ENCODE measurements at places on chromosomes 16 and 17. TPM values are rescaled to one million over a fixed set of nuclear protein-coding genes. Genes with fewer than 3 reads are reported as not detected.

- peaks cover 3% of the 10 kb centered on the region for H3K4me1 ChIP-seq
- no peak overlapping the region for H3K4me3 ChIP-seq
- no peak overlapping the region for H3K27ac ChIP-seq
These were observed 169.7 kb downstream of the CDH11 start for GRCh38 chr16:64952177-64952576.

- H3K27ac ChIP-seq = peak overlapping the region; percentile 95
- peak overlapping the region; percentile 87 for H3K4me3 ChIP-seq
- no peaks in the 10 kb centered on the region for H3K36me3 ChIP-seq
These were observed 55.8 kb upstream of the GSE1 start for GRCh38 chr16:85557083-85557970.

ABCC11 gene
- total RNA-seq = not detected

TENT4B gene
- total RNA-seq = 13.3 TPM

GRCh38 chr17:54968988-54969332, 395 bp downstream of the STXBP4 start:
- DNase-seq = no peak
- H3K4me1 ChIP-seq = peaks cover 26% of the 10 kb centered on the region
- peak overlapping the region; percentile 92 for H3K4me3 ChIP-seq
- H3K36me3 ChIP-seq = peaks cover 6% of the 10 kb centered on the region
- peak overlapping the region; percentile 84 for H3K27ac ChIP-seq

- no peak overlapping the region for H3K4me3 ChIP-seq
- H3K4me1 ChIP-seq = peaks cover 15% of the 10 kb centered on the region
- DNase-seq = no peak
- no peaks in the 10 kb centered on the region for H3K27me3 ChIP-seq
These were observed 56.5 kb upstream of the ERN1 start for GRCh38 chr17:64186171-64187092.

DNA sequence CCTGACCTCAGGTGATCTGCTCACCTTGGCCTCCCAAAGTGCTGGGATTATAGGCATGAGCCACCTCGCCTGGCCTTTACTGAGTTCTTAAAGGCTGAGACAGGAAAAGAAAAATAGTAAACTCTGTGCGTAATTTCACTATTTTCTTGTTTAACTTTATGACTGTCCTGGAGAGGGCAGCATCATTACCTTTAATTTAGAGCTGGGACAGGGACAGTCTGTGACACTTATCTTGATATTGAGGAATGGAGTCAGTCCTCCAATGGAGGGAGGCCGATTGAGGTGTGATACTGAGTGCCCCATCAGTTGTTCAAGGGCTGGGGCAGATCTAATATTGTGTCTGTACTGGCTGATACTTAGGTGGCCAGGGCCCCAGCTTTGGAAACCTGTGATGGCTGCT, 21.5 kb upstream of the SPN start:
- no peaks in the 10 kb centered on the region for H3K4me1 ChIP-seq
- H3K4me3 ChIP-seq = no peak overlapping the region
- H3K27ac ChIP-seq = no peak overlapping the region
- H3K36me3 ChIP-seq = no peaks in the 10 kb centered on the region
- DNase-seq = no peak
- no peaks in the 10 kb centered on the region for H3K27me3 ChIP-seq

- H3K4me1 ChIP-seq = peaks cover 24% of the 10 kb centered on the region
- H3K27ac ChIP-seq = no peak overlapping the region
- DNase-seq = no peak
- no peak overlapping the region for H3K4me3 ChIP-seq
These were observed 85.4 kb downstream of the IRF8 start for GRCh38 chr16:85984231-85984880.

DNA sequence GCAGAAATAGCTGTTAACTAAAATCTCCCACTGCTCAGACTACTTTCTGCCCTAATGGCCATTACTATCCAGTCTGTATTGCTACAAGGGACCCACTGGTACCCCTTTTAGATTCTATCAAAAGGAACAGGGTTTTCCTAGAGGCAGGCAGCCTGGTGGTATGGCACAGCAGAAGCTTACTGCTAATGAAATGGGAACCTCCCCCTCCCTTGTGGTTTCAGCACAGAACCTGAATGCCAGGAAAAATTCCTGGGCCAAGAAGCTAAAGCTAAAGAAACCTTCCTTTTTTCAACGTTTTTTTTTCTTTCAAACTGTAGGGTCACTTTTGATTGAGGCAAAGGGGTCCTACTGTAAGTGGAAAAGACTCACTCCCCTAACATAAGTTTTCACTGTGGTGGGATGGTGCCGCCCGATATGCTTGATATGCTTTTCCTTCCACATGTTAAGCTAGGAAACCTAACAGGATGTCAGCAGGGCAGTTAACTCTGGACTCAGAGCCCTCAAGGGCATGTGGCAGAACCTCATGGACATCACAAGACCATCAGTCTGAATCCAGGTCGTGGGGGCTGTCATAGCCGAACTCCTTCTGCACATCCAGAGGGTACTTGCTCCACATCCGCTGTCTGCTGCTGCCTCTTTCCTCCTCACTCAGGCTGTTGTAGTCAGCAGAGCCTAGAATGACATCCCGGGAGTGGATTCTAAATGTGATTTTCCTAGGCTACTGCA, 9.8 kb downstream of the SLC7A6OS start:
- H3K27me3 ChIP-seq = no peaks in the 10 kb centered on the region
- H3K4me3 ChIP-seq = no peak overlapping the region
- H3K4me1 ChIP-seq = no peaks in the 10 kb centered on the region

GRCh38 chr16:85166699-85167588, 54.7 kb upstream of the CIBAR2 start:
- peaks cover 27% of the 10 kb centered on the region for H3K4me1 ChIP-seq
- no peaks in the 10 kb centered on the region for H3K36me3 ChIP-seq
- no peak overlapping the region for H3K27ac ChIP-seq
- H3K4me3 ChIP-seq = no peak overlapping the region

USP7 gene
- 87.5 TPM for total RNA-seq

DNA sequence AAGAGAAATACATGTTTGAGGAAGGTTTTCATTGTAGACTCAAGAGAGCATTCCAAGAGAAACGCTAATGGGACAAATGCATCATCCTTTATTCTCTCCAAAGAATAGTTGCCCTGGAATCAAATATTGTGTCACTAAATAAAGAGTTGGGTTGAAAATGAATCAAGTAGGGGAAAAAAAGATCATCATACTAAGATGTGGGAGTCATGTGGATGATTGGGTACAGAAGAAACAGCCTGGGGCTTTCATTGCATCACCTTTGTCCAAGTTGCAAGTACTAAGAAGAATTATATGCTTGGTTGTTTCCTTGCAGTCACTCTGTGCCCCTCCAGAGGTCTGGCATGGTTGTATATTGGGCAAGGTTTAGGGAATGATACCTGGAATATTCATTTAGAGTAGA, 658.9 kb downstream of the TOX3 start:
- no peaks in the 10 kb centered on the region for H3K4me1 ChIP-seq
- no peaks in the 10 kb centered on the region for H3K27me3 ChIP-seq
- no peak for DNase-seq
- no peak overlapping the region for H3K4me3 ChIP-seq
- H3K27ac ChIP-seq = no peak overlapping the region

DNA sequence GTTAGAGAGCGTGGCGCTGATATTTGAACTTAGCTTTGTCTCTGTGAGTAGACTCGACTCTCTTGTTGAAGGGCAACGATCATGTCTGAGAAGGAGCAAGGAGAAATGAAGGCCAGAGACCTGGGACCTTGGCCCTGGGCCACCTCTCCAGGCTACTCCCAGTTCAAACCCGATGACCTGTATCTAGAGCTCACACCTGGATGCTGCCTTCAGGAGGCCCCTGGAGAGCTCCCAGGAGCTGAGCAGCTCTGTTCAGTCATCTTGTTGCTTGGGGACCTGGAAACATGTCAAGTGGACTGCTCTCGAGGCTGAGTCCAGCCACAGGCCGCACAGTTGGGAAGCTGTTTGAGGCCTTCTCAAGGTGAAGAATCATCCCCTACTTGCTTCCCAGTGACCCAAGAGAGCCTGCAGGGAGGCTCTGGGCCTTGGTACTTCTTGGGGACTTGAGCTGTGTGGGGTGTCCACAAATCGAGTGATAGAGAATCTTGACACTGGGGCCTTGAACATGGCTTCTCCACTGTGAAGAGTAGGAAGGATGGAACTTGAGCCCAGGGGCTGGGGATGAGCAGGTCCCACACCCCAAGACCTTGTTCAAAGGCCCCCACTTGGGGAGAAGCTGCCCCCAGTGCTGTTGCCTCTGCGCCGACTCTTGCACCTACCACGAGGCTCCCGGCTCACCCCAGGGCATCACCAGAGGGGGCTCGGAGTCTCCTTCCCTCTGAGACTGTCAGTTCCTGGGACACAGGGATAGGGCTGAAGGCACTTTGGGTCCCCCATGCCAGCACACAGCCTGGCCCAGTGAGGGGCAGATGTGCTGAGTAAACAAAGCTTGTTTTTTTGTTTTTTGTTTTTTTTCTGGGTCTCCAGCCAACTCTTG, 112.1 kb downstream of the IRX5 start:
- no peaks in the 10 kb centered on the region for H3K4me1 ChIP-seq
- no peak overlapping the region for H3K27ac ChIP-seq
- no peaks in the 10 kb centered on the region for H3K27me3 ChIP-seq
- no peak for DNase-seq
- H3K4me3 ChIP-seq = no peak overlapping the region

TRIM47 gene
- total RNA-seq = 31.0 TPM

GRCh38 chr17:35679007-35679682, 52.3 kb upstream of the RASL10B start:
- no peak for DNase-seq
- H3K27me3 ChIP-seq = no peaks in the 10 kb centered on the region
- no peak overlapping the region for H3K4me3 ChIP-seq

QRICH2 gene
- total RNA-seq = 3.4 TPM

VMP1 gene
- total RNA-seq = 169 TPM

DNA sequence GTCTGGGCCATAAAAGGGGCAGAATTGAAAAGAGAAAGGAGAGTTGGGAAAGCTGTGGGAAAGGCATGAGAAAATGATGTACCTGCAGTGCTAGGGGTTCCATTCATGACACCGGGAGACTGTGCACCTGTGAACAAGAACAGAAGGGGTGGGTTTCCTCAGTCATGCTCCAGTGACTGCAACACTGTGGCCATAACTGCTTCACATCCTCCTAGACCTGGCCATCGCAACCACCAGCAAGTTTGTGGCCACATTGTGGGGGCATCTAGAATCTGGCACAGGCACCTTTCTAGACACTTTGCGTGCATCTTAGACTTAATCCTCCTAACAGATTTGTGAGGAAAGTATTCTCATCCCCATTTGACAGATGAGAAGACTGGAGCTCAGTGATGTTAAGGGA, 12.7 kb downstream of the GP2 start:
- H3K36me3 ChIP-seq = no peaks in the 10 kb centered on the region
- DNase-seq = no peak
- no peaks in the 10 kb centered on the region for H3K4me1 ChIP-seq
- no peak overlapping the region for H3K27ac ChIP-seq
- no peak overlapping the region for H3K4me3 ChIP-seq

GRCh38 chr17:40992666-40993065, 1.3 kb downstream of the KRTAP3-3 start:
- DNase-seq = no peak
- H3K27ac ChIP-seq = no peak overlapping the region
- H3K4me3 ChIP-seq = no peak overlapping the region
- H3K27me3 ChIP-seq = peaks cover 23% of the 10 kb centered on the region

GRCh38 chr17:33124185-33124584, 132.5 kb downstream of the SPACA3 start:
- H3K4me3 ChIP-seq = no peak overlapping the region
- H3K4me1 ChIP-seq = no peaks in the 10 kb centered on the region
- no peak for DNase-seq
- no peaks in the 10 kb centered on the region for H3K36me3 ChIP-seq

GRCh38 chr16:50721549-50722404, 20.1 kb upstream of the CYLD start:
- no peaks in the 10 kb centered on the region for H3K4me1 ChIP-seq
- H3K27ac ChIP-seq = no peak overlapping the region
- H3K36me3 ChIP-seq = no peaks in the 10 kb centered on the region
- H3K4me3 ChIP-seq = no peak overlapping the region

DNA sequence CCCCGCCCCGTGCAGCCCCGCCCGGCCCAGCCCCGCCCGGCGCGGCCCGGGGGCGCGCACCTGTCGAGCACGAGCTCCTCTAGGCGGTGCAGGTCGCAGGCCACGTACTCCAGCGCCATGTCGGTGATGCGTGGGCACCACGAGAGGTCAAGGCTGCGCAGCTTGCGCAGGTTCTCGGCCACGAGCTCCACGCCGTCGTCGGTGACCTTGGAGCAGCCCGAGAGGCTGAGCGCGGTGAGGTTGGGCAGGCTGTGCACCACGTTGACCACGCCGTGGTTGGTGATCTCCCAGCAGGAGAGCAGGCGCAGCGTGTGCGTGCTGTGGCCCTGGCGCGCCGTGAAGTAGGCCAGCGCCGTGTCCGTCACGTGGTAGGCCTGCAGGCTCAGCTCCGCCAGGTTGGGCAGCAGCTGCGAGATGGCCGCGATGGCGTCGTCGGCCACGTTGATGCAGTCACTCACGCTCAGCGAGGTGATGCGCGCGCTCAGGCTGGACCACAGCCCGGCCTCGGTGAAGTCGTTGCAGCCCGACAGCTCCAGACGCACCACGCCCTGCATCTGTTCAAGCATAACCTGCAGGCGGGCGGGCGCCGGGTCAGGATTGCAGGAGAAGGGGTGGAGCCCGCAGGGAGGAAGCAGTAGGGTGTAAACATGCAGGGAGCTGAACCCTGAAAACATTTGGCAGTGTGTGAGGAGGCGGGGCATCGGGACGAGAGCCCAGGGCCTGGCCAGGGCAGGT, 5.3 kb upstream of the WDR24 start:
- peaks cover 10% of the 10 kb centered on the region for H3K4me1 ChIP-seq
- no peak for DNase-seq
- peaks cover 66% of the 10 kb centered on the region for H3K27me3 ChIP-seq
- H3K36me3 ChIP-seq = no peaks in the 10 kb centered on the region
- H3K4me3 ChIP-seq = peak overlapping the region; percentile 45

- H3K4me1 ChIP-seq = peaks cover 49% of the 10 kb centered on the region
- H3K36me3 ChIP-seq = no peaks in the 10 kb centered on the region
- H3K4me3 ChIP-seq = no peak overlapping the region
- peak; percentile 57 for DNase-seq
These were observed 143.9 kb downstream of the CCDC182 start for GRCh38 chr17:57601143-57601735.

DNA sequence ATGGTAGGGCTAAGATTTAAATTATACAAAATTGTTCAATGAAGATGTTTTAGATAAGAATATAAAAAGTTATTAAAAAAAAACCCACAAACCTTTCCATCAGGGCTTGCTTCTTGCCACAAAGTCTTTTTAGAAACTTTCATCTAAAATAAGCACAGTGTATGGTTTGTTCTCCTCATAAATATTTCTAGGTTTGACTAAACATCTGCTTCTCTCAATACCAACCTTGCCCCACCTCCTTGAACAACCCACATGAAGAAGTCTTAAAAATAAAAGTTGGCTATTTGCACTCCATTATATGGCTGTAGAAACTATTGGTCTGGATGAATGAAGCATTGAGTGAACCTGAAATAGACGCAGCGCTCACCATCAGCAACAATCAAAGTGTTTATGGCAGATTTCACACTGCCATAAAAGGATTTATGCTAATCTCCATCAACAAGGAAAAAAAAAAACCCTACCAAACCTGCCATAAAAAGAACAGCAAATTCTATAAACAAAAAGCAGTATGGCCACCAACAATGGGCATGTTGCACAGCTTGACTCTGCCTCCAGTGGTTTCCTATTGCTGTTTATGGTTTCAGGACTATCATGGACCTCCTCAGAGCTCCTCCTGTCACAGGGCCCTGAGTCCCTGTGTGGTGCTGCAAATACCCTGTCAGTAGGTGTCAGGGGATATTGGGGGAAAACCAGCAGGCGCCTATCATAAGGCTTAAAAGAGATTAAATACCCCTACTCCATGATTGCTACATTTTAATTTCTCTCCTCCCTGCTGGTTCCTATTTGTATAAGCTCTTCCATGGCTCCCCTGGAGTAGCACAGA, 37.6 kb downstream of the SNX11 start:
- peaks cover 34% of the 10 kb centered on the region for H3K27me3 ChIP-seq
- no peak for DNase-seq
- H3K4me3 ChIP-seq = no peak overlapping the region
- H3K27ac ChIP-seq = no peak overlapping the region
